ENCODE measurements at places on chromosomes 12 and 14. TPM values are rescaled to one million over a fixed set of nuclear protein-coding genes. Genes with fewer than 3 reads are reported as not detected.

DNA sequence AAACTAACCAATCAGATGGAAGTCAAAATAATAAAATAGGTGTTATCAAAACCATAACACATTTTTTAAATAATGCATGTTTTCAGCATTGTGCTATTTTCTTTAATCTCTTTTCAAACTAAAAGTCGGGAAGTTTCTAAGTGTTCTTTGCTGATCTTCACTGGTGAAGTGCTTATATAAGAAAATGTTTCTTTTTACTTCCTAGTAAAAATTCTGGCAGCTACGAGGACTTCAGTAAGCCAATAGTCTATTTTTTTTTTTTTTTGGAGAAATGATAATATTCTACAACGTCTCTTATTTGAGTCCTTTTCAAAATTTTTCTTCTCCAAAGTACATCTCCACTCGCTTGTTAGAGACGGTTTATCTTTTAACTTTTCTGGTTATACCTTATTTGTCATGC is 448.0 kb downstream of the SLC6A15 start:
- DNase-seq: no peak

- no peak for DNase-seq
These were observed 13.3 kb downstream of the TMEM260 start for GRCh38 chr14:56592746-56593544.

DNA sequence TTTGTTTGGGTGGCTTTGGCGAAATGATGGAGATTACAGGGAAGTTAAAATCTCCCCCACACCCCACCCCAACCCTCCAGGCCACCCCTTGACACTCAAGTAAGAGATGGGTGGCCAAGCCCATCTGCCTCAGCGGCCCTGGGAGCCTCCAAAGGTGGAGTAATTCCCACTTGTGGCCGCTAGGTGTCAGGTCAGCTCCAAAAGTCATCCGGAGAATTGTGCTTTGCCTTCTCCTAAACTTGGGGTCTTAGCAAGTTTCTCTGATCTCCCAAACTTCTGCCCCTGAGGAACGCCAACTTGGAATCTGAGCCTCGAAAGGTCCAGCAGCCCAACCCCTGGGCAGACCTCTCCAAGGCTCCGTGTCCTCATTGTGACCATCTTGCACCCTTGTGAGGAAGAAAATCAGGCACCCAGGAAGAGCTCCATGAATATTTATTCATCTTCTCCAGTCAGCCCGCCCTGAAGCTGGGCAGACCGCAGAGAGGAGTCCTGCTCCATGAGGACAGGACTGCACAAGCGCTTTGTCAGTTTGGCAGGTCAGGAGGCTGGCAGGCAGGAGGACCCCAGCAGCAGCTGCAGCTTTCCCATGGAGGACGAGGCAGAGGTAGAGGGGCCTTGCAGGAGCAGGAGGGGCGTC is 46.7 kb downstream of the LRRC74A start:
- DNase-seq: peak; percentile 58

GRCh38 chr12:7219599-7220243 is 30.2 kb downstream of the PEX5 start:
- DNase-seq: peak; percentile 76

ZNF641 gene
- 12.1 TPM for total RNA-seq

DNA sequence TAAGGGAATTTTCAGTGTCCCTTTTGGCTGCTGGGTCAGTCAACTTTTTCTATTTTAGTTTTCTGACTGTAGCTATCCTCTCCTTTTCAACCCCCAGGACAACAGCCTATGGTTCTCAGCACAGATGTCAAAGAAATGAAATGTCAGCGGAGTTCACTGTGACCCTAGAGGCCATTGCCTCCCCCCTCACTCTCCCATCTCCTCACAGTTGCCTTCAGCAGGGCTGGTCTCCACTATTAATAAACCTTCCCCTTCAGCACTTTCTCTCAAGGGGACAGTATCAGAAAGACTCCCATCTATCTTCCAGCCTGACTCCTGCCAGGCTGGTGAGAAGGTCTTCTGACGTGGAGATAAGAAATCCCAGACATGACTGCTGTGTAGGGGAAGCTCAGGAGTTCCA is 137.1 kb upstream of the WSCD2 start:
- DNase-seq: no peak
